MCF 10A (cell line): ENCODE measurements at places on chromosomes 5 and 9. TPM values are rescaled to one million over a fixed set of nuclear protein-coding genes. Genes with fewer than 3 reads are reported as not detected.

The OMD gene
- total RNA-seq: 0.61 and 1.4 TPM in 2 replicates

The HTR1A gene
- total RNA-seq: not detected in 2 replicates

The MLANA gene
- total RNA-seq: not detected in 2 replicates

The SOWAHA gene
- not detected in 2 replicates for total RNA-seq

The FAM153A gene
- total RNA-seq: not detected in 2 replicates

The GMCL2 gene
- total RNA-seq: not detected in 2 replicates

The OR2K2 gene
- total RNA-seq: not detected in 2 replicates

The TRAF1 gene
- 0.84 and 1.2 TPM in 2 replicates for total RNA-seq

The FCN2 gene
- total RNA-seq: not detected in 2 replicates

The PRKAA1 gene
- 58.1 and 62.7 TPM in 2 replicates for total RNA-seq

The ZFP62 gene
- 31.2 and 36.9 TPM in 2 replicates for total RNA-seq

The RASGRF2 gene
- total RNA-seq: not detected in 2 replicates

The PGM5 gene
- total RNA-seq: not detected in 2 replicates

The PCDHA1 gene
- 0.07 TPM in 1 of 2 replicates, not detected in the other for total RNA-seq

The C1QTNF2 gene
- total RNA-seq: not detected in 2 replicates

The FYB1 gene
- 0.12 and 0.32 TPM in 2 replicates for total RNA-seq

The PDCD1LG2 gene
- total RNA-seq: 1.8 and 3.2 TPM in 2 replicates

The JAK2 gene
- 4.3 and 6.6 TPM in 2 replicates for total RNA-seq

The DNAI1 gene
- total RNA-seq: not detected in 2 replicates

The SLC34A3 gene
- not detected in 2 replicates for total RNA-seq

The SMIM33 gene
- total RNA-seq: not detected in 2 replicates
